ENCODE measurements at places on chromosomes 4 and X.

DNA sequence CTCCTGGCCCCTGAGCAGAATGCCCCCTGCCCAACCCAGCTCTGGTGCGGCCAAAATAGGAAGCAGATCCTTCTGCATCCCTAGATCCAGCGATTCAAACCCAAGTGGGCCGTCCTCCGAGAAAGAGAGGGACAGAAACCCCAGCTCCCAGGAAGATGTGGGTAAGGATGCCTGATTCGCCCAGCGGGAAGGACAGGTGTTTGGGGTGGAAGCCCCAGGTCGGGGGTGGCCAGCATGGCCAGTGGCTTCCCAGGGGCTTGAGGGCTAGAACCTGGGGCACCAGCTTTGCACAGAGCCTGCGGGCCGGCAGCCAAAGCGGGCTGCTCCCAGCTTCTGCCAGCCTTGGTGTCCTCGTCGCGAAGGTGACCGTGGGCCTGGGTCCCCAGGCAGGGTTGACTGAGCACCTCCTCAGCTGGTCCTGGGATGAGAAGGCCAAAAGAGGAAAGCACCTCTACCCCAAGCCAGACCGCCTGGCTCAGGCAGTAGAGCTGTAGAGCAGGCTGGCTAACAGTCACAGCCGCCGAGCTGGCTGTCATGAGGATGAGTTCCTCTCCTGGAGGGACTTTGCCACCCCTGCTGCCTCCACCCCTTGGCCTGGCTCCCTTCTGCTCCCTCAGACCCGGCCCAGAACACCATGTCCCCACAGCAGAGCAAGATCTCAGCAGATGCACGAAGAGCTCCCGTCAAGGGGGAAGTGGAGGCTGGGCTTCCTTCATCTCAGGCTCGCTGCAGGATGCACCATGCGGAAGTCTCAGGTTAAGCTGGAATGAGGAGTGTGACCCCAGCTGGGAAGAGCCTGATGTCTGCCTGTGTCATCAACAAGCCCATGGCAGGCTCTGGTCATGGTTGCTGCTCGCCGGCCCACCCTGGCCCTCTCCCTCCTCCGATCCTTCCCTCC is 59.9 kb downstream of the CPZ start:
- no peak for DNase-seq

DNA sequence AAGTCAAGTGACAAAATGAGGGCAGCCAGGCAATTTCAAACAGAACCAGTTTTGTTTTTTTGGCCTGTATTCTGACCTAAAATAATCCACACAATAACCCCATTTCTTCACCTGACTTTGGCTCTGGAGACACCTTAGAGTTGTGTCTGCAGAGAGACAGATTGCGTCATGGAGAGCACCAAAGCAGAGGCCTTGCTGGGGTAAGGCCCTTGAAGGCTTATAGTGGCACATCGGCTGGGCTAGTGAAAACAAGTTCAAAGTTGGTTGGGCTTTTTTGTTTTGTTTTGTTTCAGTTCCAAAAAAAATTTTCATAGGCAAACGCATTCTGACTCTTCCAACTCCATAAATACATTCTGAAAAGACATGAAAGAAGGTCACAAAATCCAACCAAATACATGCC is 34.4 kb downstream of the PARM1 start:
- no peak for DNase-seq

DNA sequence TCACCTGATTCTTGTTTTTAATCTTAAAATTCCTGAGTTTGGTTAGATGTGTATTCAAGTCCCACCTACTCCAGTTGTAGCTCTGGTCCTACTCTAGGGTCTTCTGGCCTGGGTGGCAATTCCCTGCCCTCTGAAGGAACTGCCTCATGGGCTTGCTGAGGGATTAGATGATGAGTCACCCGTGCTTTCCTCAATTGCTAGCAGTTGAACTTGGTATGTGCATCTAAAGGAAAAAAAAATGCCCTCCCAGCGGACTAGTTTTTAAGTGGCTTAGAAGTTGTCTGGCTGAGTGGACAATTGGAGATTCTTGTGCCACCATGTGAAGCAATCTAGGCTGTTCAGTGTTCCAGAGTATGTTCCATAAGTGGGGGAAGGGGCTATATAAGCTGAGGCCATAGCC is 127.0 kb downstream of the CCNG2 start:
- DNase-seq: no peak

DNA sequence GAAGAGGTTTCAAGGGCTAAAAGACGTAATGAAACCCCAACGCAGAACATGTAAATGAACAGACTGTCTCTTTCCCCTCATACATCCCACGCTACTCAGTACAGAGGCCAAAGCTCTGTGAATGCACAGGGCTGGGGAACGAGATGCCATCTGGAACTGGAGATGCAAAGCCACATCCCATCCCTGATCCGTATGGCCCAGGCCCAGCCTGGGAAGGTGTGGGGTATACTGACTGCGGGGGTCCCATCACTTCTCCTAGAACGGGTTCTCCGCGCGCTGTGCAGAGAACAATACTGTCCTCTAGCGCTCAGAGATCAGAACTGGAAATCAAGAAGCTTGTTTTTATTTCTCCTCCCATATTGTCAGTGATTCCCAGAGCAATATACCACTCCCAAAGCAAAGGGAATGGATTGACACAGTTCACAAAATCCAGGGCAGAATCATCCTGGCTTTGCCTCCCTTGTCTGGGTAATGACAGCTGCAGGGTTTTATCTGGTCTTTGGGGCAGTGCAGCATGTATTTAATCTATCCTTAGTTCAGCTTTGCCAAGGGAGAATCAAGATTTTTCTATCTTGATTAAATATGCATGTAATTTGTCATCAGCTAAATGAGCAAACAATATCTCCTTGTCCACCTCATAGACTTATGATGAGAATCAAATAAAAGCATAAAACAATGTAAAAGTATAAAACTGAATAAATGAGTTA is 47.3 kb upstream of the TLR3 start:
- no peak for DNase-seq

DNA sequence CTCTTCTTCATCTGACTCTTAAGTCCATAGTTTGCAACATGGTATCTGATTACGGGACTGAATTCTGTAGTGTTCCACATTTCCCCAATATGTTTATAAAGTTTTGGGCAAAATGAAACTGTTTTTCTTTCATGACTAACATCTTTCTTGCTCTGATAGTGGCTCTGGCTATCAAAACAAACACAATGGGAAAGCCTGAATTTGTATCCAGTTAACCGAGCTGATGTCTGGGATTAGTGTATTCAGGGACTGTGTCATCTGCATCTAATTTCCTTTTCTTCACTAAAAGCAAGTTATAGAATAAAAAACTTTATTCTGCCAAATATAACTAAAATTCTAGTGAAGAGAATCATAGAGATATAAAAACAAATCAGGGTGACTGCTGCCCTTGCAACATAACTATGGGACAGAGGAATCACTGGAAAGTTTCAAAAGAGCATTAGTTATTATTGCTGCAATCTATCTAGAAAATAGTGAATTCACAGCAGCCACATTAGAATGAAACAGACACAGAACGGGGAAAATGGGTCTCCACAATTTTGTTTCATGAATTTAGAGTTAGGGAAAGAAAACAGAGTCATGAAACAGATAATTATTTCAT is 61.3 kb downstream of the ANTXR2 start:
- DNase-seq: no peak

GRCh38 chr4:188536826-188537225 is 397.6 kb downstream of the TRIML1 start:
- DNase-seq: no peak

DNA sequence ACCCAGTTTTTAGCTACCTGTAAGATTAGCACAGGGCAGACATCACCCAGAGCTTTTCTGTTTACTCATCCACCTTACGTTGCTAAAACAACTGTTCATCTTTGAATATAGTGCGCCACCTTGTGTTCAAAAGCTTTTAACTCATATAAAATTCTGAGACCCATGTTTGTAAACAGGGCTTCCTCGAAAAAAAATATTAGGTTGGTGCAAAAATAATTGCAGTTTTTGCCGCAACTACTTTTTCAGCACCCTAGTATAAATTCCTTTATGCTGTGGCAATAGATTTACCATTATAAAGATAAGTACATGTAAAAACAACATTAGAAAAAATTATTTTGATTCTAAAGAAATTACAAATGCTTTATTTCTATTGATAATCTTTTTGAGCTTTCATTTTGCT is 147.9 kb downstream of the LRBA start:
- DNase-seq: peak; percentile 72

DNA sequence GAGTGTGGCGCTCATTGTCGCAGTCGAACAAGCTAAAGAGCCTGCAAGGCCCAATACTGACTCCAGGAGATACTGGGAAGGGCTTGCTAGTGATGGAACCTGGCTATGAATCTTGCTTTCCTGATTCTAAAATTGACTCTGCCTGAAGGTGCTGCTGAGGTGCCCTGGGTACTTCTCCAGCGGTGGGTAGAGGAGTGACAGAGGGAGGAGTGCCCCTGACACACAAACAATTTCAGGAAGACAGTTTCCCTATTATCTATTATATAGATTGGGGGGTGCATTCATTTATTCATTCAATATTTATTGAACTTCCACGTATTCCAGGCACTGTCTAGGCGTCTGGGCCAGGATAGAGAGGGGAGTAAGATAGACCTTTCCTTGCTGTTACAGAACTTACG is 339.2 kb upstream of the GATB start:
- no peak for DNase-seq

DNA sequence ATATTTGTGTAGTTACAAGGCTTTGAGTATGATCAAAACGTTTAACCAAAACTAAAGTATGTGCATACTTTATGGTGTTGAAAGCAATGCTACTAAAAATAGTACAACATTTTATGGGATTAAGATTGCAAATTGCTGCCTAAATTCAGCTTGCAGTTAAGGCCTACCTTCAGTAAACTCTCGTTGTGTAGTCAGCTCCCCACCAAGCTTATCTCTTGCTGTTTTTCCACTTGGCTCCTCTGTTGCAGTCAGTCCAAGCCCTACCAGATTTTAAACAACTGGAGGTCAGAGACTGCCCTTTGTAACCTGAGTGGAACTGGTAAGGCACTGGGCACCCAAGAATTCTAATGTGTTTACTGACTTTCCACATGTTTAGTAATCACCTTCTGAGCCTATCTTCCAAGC is 25.7 kb downstream of the AFF1 start:
- DNase-seq: no peak

DNA sequence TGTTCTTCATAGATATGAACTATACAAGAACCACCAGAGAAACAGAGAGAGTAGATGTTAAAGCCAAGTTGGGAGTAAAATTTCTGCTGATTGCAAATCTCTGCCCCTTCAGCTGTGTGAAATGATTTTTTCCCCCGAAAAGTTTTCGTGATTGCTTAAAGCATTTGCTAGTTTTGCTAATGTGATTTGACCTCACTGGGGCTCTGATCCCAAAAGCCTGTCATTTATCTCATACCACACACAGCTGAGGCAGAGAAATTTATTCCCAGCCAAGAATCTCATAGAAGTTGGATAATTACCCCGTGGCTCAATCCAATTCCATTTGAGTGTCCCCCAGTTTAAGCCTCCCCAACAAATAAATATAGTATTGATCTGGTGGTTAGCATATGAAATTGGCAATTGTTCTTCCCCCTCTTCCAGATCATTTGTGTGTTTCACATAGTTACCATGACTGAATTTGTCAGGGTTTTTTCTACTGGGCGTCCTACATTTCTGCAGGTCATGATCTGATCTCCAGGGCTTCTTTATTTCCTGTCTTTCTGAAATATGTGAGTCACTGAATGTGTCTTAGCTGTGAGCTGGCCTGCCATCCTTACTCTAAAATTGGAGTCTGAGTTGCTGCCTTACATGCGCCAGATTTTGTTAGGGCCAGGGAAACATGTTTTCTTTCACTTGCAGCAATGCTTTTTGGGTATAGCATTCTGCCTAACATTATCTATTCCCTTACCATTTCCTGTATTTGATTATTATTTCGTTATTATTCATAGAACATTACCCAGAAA is 167.5 kb upstream of the FRMPD4 start:
- DNase-seq: no peak

- no peak for DNase-seq
Measured at GRCh38 chrX:15631637-15632036, 30.9 kb upstream of the ACE2 start.

- DNase-seq: no peak
Measured at GRCh38 chrX:18288716-18289115, 65.8 kb downstream of the SCML2 start.

GRCh38 chr4:15031993-15032675 is 29.9 kb downstream of the CPEB2 start:
- DNase-seq: no peak

DNA sequence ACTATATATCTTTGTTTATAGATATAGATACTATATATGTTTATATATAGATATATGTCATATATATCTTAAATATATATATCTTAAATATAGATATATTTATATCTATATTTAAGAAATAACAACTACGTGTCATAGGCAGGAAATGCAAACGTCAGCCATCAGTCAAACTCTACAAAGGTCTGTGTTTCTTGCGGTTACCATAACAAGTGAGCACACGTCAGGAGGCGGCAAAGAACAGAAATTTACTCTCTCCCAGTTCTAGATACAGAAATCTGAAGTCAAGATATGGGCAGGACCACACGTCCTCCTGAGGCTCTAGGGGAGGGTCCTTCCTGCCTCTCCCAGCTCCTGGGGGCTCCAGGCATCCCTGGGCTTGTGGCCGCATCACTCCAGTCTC is 6.5 kb downstream of the PLCXD1 start:
- DNase-seq: no peak

DNA sequence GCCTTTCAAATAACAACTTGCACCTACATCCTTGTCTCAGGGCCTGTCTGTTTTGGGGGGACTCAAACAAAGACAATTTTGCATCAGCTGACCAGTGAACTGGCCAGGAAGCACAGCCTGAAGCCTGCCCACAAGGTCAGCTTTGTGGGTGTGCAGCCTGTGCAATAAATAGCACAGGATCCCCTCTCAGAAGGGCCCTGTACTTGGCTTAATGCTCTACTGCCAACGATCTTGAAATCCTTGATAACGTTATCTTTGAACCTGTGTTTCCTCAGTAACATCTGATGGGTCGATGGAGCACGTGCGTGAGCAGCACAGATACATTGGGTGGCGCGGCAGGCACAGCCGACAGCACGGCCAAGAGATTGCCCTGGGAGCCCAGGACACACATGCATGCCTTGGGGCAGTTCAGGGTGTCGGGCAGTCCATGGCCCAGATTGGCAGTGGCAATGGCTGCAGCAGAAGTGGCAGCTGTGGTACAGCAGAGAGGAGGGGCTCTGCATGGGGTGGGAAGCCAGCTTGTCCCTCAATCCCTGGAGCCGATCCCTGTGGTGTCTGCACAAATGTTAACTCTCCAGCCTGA is 58.8 kb upstream of the ATP6AP2 start:
- DNase-seq: no peak

DNA sequence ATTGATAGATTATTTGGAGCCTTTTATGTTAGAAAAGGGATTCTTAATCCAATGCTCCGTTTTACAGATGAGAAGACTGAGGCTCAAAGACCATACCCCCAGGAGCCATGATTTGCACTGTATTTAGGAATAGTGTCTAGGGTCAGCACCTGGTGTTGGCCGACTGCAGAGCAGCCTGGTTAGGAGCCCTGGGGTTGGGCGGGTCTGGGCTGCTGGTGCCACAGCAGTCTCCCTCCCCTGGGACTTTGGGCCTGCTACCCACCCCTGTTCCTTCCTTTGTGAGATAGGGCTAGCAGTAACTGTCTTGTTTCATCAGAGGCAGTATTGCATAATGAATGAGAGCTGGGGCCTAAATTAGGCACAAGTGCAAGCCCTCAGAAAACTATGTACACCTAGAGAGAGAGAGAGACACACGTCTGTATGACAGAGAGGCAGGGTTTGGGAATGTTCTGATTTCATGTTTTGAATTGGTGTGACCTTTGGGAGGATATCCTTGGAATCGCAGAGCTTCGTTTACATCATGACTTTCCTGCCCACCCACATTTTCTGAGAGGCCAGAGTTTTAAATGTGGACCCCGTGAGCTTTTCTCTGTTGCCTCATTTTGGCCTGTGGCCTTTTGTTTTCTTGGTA is 111.7 kb downstream of the PTTG2 start:
- peak; percentile 71 for DNase-seq

All from AML-193 (cell line).